Mucosa of descending colon (tissue), 3 donors: ENCODE measurements at places on chromosomes 3 and 15. TPM values are rescaled to one million over a fixed set of nuclear protein-coding genes. Genes with fewer than 3 reads are reported as not detected.

- no peak for DNase-seq
Measured at GRCh38 chr3:195570344-195570743, 13.4 kb downstream of the APOD start.

GRCh38 chr15:29242456-29243242, 27.0 kb downstream of the NSMCE3 start:
- DNase-seq, result no peak

DNA sequence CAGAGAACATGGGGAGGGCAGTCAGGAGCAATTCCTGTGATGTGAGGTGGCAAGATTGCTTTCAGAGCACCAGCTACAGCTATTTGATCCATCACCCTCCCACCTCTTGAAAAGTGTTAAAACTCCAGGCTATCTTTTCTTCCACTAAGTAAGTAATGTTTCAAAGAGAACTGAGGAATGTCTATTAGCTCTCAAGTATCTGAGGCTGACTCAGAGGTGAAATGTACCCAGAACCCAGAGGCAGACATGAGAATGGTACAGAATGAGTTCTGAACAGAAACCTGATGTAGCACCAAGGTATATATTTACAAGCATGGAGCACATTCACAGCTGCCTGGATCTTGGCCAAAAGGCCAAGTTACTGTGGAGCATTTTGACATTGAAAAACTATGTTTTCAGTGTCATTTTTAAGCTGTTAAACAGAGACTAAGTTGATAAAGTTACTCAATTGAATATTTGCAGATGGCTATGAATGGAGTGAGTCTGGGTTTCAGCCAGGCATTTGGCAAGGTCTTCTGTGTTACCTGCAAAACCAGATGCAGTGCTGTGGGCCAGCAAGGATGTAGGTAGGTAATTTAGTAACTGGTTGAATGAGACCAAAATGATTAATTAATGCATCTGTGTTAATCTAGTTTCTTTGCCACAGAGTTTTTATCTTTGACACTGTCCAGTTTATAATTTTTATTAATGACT, 227.7 kb upstream of the CD96 start:
- no peak for DNase-seq

The CD200R1L gene
- not detected for total RNA-seq

The NLGN1 gene
- total RNA-seq, result 2.0 TPM
